ENCODE measurements at places on chromosomes 6 and 20. TPM values are rescaled to one million over a fixed set of nuclear protein-coding genes. Genes with fewer than 3 reads are reported as not detected.

CCN2 gene
- 95.0 TPM for total RNA-seq

EYS gene
- 1.3 TPM for total RNA-seq

CST5 gene
- total RNA-seq, result not detected

ENPP1 gene
- 51.2 TPM for total RNA-seq

- DNase-seq, result no peak
These were observed 548.9 kb downstream of the QKI start for GRCh38 chr6:163963205-163964120.

DNA sequence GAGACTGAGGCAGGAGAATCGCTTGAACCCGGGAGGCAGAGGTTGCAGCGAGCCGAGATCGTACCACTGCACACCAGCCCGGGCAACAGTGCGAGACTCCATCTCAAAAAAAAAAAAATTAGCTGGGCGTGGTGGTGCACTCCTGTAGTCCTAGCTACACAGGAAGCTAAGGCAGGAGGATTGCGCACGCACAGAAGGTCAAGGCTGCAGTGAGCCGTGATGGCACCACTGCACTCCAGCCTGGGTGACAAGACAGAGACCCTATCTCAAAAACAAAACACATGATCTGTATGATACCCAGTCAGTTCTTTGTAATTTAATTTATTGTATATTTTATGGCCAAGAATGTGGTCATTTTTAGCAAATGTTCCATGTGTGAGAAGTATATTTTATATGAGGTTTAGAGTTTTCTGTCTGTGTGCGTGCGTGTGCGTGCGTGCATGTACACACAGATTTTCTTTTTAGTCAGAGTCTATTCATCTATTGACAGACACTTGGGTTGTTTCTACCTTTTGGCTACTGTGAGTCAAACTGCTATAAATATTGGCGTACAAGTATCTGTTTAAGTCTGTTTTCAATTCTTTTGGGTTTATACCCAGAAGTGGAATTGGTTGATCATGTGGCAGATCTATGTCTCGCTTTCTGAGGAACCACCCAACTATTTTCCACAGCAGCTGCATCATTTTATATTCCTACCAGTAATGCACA lies 22.2 kb upstream of the MYL9 start:
- DNase-seq, result no peak

SMPD2 gene
- 12.1 TPM for total RNA-seq

DNA sequence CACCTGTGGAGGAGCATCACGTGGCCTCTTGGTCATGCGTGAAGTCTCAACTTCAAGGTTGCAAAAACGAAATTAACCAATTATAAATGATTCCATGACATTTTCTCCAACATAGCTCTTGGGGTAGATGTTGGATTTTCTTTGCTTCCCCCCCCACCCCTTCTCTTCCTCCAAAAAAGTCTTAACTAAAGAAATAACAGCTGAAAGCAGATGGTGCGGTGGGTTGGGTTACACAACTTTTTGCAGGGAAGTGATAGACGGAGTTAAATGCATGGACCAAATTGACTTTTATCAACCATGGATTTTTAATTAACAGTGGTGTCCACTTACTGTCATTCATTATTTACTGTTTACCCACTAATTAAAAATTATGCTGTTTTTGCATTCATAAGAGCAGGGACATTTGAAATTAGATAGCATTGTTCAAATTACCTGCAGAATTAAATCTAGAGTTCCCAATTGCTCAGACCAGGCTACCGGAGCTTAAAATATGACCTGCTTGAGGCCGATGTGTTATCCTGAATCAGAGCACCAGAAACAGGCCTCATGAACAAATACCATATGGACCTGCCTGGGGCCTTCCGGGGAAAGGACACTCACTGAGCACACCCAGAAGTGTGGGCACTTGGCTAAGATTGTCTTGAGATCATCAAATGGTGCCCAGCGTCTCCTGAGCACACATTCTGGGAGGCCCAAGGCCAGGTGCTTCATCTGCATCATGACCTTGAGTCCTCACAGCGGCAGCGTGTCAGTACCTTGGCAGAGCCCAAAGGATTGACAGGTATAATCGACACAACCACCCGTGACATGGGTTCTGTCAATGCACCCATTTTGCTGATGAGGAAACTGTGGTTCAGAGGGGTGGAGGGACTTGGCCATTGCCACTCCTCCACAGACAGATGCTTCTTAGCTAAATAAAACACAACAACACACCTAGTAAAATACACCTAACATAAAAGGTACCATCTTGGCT lies 41.5 kb downstream of the APCDD1L start:
- DNase-seq, result no peak

MRPS26 gene
- 50.8 TPM for total RNA-seq

DNA sequence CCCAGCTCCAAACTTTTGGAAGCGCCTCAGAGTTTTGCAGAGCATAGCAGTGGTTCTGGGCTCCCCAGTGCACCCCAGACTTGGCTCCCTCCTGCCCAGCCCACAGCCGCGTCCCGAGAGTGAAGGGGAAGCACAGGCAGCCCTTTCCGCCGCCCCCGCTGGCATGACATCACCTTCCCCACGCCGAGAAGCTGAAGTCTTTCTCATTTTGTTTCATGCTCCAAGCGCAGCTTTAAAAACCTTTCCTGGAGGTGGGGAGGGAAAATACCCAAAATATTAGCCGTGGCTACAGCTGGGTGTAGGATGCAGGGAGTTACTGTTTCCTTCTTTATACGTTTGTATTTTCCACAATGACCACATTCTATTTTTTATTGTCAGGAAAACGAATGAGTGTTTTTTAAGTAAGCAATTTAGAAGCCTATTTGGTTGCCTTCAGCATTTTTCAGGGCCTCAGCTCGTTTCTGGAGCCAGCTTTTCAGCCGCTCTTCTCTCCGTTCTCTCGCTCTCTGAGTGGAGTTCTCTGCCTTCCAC lies 72.9 kb downstream of the SNX5 start:
- DNase-seq, result no peak

OVOL2 gene
- not detected for total RNA-seq

GRIK2 gene
- not detected for total RNA-seq

DNA sequence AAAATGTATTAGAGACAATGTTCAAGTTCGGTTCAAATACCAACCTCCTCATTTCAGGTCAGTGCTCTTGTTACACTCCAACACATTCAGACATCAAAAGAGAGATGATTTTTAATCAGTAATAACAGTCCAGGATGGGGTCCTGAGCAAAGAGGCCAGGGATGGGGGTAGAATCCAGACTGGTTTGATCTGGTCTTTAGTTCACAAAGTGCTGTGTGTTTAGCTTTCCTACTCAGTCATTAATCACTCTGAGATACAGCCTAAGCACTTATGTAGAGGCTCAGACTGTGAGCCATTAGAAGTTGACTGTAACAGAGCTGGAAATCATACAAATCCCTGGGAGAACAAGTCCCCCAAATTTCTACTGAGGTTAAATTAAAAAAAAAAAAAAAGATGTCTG lies 241.6 kb downstream of the PTPRK start:
- DNase-seq, result no peak

SNAP91 gene
- total RNA-seq, result 0.66 TPM

MYCT1 gene
- total RNA-seq, result 16.4 TPM

MAP3K4 gene
- 49.2 TPM for total RNA-seq

ZC3H12D gene
- 6.4 TPM for total RNA-seq

TSPO2 gene
- not detected for total RNA-seq

C2 gene
- 15.4 TPM for total RNA-seq

LAMA4 gene
- 142 TPM for total RNA-seq

VSX1 gene
- not detected for total RNA-seq

DNA sequence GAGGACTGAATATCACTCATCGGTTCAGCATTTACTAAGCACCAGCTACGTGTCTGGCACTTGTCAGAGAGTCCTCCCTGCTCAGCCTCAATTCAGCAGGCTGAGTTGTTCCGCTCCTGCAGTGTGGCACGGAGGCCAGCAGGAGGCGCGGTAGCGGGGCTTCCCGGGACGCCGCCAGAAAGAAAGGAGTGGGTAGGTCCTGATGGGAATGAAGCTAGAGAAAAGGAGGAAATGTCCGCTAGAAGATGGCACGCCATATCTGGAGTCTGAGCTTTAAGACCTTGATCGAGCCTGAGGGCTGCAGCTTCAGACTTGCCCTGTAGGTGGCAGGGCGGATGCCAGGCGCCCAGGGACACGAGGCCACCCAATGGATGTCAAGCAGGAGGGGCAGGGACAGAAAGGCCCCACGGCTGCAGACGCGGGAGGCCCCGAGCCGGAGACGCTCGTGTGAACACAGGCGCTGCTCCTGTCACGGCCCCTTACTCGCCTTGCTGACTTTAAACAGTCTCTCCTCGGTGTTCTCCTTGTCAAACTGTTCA lies 18.7 kb downstream of the SERPINB6 start:
- no peak for DNase-seq

GRCh38 chr20:41179961-41180360 lies 42.6 kb downstream of the PLCG1 start:
- peak; percentile 9 for DNase-seq

- no peak for DNase-seq
These were observed 77.8 kb downstream of the STMND1 start for GRCh38 chr6:17179530-17180073.

- DNase-seq, result no peak
These were observed 113.5 kb upstream of the GLP1R start for GRCh38 chr6:38935051-38935450.

SLC22A2 gene
- total RNA-seq, result not detected

GRCh38 chr6:110158479-110158878 lies 21.0 kb downstream of the WASF1 start:
- no peak for DNase-seq

DNA sequence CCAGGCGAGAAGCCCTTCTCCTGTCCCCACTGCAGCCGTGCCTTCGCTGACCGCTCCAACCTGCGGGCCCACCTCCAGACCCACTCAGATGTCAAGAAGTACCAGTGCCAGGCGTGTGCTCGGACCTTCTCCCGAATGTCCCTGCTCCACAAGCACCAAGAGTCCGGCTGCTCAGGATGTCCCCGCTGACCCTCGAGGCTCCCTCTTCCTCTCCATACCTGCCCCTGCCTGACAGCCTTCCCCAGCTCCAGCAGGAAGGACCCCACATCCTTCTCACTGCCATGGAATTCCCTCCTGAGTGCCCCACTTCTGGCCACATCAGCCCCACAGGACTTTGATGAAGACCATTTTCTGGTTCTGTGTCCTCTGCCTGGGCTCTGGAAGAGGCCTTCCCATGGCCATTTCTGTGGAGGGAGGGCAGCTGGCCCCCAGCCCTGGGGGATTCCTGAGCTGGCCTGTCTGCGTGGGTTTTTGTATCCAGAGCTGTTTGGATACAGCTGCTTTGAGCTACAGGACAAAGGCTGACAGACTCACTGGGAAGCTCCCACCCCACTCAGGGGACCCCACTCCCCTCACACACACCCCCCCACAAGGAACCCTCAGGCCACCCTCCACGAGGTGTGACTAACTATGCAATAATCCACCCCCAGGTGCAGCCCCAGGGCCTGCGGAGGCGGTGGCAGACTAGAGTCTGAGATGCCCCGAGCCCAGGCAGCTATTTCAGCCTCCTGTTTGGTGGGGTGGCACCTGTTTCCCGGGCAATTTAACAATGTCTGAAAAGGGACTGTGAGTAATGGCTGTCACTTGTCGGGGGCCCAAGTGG lies 5.3 kb downstream of the SNAI1 start:
- DNase-seq, result no peak

DNA sequence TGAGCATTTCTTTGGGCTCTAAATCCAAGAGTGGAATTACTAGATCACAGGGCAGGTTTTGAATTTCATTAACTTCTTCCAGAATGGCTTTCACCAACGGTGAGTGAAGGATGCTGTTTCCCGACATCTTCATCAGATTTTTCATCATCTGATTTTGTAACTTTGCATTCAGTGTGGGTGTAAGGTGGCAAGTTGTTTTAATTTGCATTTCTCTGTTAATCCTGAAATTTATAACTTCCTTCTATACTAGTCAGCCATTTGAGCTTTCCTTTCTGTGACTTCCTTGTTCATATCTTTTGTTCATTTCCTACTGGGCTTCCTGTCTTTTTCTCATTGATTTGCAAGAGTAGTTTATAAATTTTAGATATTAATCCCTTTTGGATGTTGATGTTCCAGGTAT lies 18.7 kb upstream of the HCK start:
- no peak for DNase-seq

C4B gene
- total RNA-seq, result 323 TPM

DNA sequence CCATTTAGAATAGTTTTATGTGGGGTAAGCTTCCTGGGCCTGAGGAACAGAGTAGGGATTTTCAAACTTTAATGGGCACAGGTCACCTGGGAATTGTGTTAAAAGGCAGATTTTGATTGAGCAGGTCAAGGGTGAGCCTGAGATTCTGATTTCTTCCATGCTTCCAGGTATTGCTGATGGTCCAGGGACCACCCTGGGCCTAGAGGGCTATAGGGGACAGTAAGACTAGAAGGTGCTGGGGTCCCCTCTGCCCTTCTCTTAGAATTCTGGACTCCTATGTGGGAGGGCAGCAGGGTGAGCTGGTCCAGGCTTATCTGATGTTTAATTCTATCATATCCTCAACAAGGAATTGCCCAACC lies 2.6 kb downstream of the DDR1 start:
- DNase-seq, result no peak

DNA sequence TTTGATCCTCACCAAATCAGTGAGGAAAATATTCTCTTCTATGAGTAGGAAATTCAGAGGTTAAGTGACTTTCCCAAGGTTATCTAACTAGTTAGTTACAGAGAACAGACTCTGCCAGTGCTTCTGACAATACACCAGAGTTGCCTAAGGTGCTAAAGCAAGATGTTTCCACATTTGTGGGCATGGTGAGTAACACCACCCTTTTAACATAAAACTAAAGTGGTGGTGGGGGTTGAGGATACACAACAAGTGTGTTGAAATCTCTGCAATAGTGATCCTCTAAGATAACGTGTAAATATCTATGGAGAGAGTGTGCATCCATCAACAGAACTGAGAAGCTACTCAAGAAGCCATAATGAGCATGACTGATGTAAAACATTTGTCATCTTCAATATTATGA lies 11.7 kb downstream of the VNN2 start:
- no peak for DNase-seq

GRCh38 chr6:136067731-136068341 lies 182.3 kb downstream of the MTFR2 start:
- DNase-seq, result no peak

LPA gene
- 0.33 TPM for total RNA-seq

DNA sequence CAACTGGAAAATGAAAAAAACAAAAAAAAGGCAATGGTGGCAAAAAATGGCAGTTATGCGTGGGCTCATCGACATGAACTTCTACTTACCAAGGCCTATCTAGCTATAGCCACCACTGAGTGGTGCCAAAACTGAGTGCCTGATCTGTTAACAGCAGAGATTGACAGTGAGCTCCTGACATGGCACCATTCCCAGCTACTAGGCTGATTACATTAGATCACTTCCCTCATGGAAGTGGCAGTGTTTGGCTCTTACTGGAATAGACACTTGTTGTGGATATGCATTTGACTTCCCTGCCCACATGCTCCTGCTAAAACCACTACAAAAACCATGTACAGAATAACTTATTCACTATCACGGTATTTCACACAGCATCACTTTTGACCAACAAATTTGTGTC lies 216.1 kb upstream of the SGK1 start:
- no peak for DNase-seq
